ENCODE measurements at places on chromosomes 2 and 18.

GRCh38 chr2:191756761-191757160 is 78.8 kb downstream of the NABP1 start:
- DNase-seq = no peak

- DNase-seq = no peak
Observed at GRCh38 chr2:108615480-108616090, 81.3 kb downstream of the LIMS1 start.

DNA sequence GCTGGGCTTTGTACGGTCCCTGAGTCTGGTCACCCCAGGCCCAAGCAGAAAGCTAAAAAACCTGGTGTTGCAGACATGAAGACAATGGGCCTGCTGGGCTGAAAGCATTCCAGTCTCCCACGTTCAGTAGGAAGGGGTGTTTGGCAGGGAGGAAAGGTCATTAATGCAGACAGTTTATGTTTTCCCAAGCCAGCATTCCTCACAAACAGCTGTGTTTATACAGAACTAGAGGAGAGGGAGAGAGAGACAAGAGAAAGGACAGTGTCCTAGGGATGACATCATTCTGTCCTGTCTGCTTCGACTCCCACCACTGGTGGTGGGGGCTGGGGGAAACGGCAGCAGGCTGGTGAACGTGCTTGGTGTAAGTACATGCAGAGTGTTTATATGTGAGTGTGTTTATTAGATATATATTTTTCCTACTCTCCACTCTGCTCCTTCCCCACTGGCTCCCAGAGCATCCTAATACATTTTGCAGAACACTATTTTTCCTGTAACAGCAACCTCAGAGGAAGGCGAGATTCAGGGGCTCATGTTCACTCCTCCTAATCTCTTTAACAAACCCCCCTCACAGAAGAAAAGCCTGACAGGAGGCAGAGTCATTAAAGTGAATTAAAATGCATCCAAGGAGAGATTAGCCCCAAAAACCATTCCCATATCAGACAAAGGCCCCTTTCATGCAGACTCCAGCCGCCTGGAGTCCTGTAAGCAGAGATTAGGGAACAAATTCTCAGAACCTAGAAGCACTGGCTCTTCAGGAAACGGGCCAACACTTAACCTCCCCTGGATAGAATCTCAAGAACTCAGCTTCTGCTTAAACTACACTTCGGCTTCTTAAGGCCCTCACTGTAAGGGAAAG is 380.4 kb downstream of the TNS1 start:
- no peak for DNase-seq

- DNase-seq = no peak
Observed at GRCh38 chr18:30527226-30527625, 515.3 kb downstream of the DSC3 start.

DNA sequence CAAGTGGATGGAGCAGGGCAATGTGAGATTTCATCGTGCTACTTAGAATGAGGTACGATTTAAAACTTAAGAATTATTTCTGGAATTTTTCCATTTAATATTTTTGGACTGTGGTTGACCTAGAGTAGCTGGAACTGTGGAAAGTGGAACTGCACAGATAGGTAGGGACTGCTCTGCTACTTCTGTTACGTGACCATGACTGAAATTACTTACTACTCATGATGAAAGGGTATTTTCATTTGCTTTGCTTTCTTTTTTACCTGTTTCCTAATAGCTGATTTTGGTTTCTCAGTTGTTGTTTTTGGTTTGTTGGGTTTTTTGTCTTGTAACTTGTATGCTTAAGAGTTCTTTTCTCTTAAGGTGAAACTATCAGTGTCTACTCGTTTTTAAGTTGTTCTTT is 11.4 kb downstream of the UBE2E3 start:
- DNase-seq = no peak

DNA sequence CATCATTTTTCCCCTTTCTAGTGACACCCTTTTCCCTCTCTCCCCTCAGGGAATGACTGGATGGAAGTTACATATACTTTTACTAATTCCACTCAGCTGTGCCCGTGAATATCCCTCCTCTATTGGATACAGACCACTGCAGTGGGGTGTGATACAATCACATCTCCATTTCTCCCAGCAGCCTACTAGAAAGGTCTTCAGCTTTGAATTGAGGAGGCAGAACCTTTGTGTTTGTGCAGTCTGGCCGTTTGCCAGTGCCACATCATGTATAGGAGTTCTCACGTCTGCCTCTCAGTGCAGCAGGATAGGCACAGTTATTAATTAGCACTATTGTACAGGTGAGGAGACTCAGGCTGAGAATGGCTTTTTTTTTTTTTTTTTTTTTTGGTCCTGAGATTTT is 16.4 kb downstream of the TNFRSF11A start:
- DNase-seq = no peak

- DNase-seq = no peak
Observed at GRCh38 chr2:168210895-168211570, 36.4 kb downstream of the STK39 start.

DNA sequence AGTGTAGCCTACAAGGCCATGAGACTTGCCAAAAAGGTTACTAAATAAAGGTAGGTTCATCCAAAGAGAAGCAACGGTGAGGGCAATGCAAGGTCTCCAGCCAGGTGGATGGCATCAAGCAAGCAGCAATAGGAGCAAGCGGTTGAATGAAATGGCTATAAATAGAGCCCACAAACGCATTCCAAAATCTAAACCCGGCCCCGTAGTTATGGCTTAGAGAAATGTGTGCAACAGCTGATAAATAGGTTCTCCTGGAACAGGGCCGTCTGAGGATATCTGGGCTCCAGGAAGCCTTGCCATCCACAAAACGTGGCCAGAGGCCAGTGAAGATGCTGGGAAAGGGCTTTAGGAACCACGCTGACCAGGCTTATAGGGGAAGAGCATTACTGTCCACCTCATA is 146.1 kb upstream of the PID1 start:
- no peak for DNase-seq

DNA sequence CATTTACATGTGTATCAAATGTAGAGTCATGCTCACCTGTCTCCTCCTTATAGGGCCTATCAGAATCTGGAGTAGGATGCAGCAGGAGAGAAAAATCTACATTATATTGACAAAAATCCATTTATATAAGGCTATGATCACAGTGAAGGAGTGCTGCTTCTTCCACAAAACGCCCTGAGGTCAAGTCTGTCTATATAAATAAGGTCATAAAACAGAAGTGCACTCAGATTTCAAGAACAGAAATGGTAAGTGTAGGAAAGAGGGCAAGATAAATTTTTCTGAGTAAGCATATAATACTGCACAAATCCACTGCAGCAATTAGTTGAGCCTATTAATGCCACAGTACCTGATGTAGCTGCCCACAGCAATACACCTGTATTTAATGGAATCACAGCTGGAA is 51.8 kb downstream of the COL5A2 start:
- no peak for DNase-seq

- DNase-seq = no peak
Observed at GRCh38 chr2:175575346-175576258, 394.1 kb upstream of the ATP5MC3 start.

- no peak for DNase-seq
Observed at GRCh38 chr2:180662521-180662920, 317.9 kb upstream of the UBE2E3 start.

DNA sequence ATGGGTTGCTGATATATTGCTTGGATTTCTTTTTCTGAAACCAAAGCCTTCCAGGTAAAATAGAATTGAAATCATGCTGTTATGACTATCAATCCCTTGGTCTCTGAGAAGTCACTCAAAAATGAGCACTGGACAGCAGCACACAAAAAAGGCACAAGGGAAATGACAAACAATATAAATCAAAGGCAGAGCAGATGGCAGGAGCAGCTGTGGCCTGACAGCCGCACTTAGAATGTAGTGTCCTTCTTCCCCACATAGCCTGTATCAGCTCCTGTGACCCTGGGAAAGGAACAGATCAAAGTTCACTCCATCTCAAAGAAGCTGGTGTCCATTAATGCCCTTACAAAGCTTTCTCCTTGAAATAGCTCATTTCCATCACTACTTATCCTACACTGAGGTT is 326.7 kb downstream of the SUCLG1 start:
- no peak for DNase-seq

DNA sequence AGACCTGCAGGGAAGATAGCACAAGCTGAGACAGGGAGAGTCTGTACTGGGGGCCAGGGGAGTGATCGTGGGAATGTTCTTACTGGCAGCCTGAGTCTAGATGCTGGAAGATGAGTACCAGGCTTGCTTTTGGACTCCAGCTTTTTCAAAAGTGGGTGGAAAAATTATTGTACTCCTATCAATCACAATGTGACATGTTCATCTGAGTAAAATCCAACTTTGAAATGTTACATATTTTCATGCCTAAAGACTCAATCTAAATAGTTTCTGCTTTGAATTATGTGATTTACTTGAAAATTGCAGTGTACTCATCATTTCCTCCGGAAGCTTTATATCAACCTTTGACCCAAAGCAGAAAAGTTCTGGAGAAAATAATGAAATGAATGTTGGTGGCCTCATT is 49.7 kb upstream of the ST3GAL5 start:
- DNase-seq = no peak

DNA sequence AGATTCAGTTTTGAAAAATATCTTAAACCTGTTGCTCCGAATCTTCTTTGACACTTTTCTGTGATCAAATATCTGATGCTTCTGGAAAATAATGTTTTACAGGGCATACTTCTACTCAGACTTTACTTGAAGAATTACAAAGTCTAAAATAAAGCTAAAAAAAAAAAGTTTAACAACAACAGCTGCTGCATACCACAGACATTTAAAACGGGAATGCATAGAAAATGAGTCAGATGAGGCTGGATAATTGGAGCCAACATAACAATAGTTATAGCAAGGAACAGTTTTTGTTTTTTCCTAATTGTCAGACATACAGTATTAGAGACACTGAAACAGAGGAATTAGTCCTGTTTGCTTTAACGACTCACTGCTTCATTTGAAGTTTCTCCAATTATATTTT is 1090.2 kb downstream of the SUCLG1 start:
- no peak for DNase-seq

DNA sequence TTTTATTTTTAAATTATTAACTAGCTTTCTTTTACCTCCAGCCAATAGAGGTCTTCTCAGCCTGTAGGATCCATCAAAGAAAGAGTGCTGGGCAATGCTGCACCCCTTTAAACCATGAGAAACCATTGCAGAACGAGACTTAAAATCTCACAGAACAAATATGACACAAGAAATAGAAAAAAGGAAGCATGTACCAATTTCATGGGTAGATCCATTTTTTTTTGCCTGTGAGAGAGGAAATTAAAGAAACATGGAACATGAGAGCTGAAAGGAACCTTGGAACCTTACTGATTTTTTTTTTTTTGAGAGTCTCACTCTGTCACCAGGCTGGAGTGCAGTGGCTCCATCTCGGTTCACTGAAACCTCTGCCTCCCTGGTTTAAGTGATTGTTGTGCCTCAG is 14.0 kb downstream of the HRH4 start:
- no peak for DNase-seq

DNA sequence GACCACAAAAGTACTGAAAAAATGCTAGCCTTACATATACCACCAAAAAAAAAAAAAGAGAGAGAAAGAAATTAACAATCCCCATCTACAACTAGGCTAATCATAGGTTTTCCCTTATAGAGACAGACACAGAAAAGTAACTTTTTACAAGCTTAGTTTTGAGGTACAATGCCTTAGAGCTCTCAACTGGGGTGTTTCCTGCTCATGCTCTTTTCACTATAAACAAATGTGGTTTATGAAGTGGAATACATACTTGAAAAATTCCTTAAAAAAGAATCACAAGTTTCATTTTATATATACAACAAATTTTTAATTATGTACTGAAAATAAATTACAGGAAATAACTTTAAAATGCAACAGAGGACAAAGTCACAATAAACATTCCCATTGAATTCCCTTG is 82.5 kb downstream of the ATL2 start:
- DNase-seq = no peak

GRCh38 chr2:199309973-199310372 is 147.8 kb downstream of the SATB2 start:
- DNase-seq = no peak

GRCh38 chr2:223873672-223874071 is 36.3 kb upstream of the AP1S3 start:
- no peak for DNase-seq

GRCh38 chr18:59909289-59910036 is 9.7 kb downstream of the PMAIP1 start:
- no peak for DNase-seq

DNA sequence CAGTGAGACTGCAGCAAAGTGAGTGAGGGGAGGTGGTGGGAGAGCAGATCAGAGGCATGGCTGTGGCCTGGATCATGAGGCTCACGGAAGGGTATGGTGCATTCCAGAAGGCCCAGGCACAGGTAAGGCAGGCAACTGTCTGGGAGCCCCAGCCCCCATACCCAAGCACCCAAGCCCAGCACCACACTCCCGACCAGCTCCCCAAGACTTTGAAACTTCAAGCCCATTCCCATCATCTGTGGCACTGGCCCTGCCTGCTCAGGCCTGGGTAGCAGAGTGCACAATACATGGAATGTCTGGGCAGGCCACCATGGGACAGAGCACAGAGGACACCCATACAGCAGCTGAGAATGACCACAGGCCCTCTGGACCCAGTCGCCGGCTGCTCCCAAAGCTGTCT is 202.6 kb upstream of the ARL4C start:
- DNase-seq = no peak

- no peak for DNase-seq
Observed at GRCh38 chr18:10953672-10954071, 195.7 kb downstream of the PIEZO2 start.

- DNase-seq = no peak
Observed at GRCh38 chr2:182824767-182825158, 41.7 kb downstream of the FRZB start.

GRCh38 chr2:217666338-217666737 is 336.5 kb downstream of the TNS1 start:
- no peak for DNase-seq

DNA sequence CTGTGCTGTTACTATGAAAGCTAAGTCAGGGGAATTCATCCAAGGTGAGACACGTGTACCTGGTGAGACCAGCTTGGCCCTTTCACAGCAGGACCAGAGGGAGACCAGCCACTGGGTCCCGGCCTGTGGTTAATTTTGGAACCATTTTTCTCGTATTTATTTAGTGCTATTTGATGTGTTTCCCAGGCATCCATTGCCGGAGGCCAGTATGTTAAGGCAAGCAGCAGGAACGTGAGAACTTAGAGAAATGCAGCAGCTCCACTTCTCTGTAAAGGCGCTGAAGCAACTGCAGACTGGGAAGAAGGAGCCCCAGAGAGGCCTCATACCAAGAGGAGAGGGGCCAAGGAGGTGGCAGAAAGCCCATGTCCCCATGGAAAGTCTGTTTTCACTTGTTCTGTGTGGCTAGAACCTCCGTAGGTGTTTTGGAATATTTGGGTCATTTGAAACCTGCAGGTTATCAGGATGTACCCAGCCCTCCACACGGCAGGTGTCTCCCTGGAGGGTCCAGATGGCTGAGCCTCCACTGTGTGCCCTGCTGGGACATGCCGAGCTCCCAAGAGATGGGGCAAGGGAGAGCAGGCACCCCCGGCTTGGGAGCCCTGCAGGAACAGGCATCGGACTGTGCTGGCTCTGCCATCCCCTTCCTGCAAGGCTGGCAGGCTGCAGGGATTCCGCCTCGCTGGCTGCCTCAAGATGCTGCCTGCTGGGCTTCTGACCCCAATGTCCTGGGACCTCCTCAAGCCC is 256.0 kb upstream of the RAB6C start:
- no peak for DNase-seq

- DNase-seq = no peak
Observed at GRCh38 chr2:235049069-235049468, 97.3 kb downstream of the SH3BP4 start.

GRCh38 chr2:150140777-150141176 is 346.7 kb downstream of the RND3 start:
- no peak for DNase-seq

All from stimulated activated CD4-positive, alpha-beta T cell treated with anti-CD3 and anti-CD28 coated beads, Interleukin-1b, Interleukin-23, amount 100 ng/mL, for 1 hour (primary cell).